ENCODE measurements at places on chromosomes 3 and 15.
A peak's percentile ranks its signal among the peaks of the same experiment; 100 is the strongest.

GRCh38 chr3:79339846-79340245, 428.0 kb downstream of the ROBO1 start:
- no peak for DNase-seq

DNA sequence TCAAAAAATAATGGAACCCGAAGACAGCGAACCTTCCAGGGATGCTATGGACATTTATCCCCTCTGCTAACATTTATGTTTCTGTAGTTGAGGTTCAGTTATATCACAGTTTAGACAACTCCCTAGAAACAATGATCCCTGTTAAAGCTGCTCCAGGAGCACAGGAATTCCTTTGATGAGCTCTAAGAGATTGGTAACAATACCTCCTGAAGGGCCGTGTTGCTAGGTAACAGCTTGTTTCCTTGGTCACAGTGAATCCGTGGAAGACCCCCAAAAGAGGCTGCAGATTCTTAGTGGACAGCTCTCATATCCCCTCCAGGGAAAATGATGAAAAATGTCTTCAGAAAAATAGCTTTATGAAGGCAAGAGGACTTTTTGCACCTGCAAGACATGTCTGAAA, 160.2 kb downstream of the SERPINI1 start:
- DNase-seq, result no peak

DNA sequence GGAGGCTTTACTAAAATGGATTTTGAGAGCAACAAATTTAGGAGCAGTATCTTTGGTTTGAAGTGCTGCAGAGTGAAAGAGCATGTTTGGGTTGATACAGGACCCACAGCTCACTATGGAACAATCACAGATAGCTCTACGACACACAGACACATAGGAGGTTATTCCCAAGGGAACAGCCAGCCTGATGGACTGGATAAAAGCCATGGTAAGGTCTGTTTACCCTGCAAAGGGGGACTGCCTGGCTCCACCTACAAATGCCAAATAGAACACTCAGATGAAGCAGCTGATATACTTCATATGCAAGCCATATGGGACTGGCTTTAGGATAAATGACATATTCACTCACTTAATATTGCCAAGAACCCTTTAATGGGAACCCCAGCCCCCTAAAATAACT, 75.4 kb downstream of the CDC25A start:
- DNase-seq, result no peak

DNA sequence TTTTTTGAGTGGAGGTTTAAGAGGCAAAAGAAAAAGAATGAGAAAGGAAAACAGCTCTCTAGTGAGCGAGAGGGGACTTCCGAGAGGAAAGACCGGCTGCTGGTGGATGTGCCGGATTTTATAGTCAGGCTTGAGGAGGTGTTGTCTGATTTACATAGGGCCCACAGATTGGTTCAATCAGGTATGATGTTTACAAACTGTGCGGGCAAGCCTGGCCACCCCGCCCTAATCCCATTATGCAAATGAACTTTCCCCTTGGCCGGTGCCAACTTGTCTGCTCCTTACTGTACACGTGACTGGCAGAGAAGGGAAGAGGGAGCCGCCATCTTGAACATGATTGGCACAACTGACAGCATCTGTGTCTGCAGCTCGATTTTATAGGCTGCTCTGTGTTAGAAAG, 44.7 kb downstream of the FAM43A start:
- no peak for DNase-seq

GRCh38 chr15:77421370-77421700, 647 bp downstream of the HMG20A start:
- no peak for DNase-seq

DNA sequence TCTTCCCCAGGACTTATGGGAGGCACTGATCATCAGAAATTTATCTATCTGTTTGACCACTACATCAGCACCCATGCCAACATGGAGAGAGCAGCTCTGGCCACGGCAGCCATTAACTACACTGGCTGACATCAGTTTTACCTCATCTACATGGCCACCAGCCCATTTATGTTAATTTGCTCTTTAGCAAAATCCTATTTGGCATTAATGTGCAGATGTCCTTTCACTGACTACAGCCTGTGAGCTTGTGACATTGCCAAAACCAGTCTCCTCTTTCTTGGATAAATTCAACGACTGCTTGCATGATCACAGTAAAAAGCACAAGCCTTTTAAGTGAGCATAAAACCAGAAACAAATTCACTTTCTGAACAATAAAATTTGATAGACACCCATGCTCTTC, 47.5 kb downstream of the NR1I2 start:
- no peak for DNase-seq

DNA sequence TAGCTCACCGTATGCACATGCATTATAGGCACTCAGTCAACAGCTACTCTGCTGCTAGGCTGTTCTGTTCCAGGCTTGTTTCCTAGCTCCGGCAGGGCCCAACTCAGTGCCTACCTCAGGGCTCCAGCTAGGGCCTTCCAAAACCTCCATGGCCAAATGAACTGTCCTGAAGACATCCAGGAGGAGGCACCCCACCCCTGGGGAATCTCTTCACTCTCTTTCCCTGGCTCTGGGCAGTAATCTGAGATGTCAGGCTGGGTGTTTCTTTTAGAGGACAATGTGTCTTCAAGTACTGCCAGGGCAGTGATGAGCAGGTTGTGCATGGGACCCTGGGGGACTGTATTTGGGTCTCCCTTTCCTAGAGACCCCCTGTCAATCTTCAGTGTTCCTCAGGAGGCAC, 38.3 kb upstream of the TPM1 start:
- no peak for DNase-seq

- no peak for DNase-seq
Measured at GRCh38 chr3:134801204-134801958, 6.3 kb downstream of the EPHB1 start.

DNA sequence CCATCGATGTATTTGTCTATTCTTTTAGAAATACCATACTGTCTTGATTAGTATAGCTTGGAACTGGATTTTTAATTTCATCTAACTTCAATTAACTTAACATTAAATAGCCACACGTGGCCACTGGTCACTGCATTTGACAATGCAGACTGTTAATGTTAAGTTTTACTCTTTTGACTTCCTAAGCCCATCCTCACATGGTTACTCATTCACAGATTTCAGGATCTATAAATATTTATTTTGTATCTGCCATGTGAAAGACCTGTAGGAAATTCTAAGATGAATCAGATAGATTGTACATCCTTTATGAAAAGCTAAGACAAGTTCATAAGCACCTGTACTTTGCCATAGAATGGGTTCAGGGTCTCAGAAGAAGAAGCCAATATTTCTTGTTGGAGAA, 8.3 kb upstream of the RORA start:
- DNase-seq, result no peak

DNA sequence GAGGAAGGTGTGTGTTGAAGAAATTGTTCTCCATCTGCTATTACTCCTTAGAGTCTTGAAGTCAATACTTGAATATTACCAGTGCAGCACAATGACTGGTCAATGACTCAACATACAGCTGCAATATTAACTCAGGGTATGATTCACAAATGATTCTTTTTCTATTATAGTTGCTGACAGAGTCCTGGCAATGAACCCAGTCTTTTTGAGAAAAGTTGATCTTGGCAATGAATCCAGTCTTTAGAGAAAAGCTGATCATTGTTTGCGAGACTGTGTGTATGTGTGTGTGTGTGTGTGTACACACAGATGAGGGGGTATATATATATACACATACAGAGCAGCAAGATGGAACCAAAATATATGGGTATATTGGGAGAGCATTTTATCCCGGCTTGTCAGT, 315.1 kb downstream of the ZNF385D start:
- DNase-seq, result no peak

GRCh38 chr3:89252016-89252415, 144.6 kb downstream of the EPHA3 start:
- no peak for DNase-seq

- DNase-seq, result peak; percentile 43
Measured at GRCh38 chr3:155805204-155805801, 775 bp downstream of the C3orf33 start.

GRCh38 chr15:61049028-61049427, 180.1 kb downstream of the RORA start:
- no peak for DNase-seq

DNA sequence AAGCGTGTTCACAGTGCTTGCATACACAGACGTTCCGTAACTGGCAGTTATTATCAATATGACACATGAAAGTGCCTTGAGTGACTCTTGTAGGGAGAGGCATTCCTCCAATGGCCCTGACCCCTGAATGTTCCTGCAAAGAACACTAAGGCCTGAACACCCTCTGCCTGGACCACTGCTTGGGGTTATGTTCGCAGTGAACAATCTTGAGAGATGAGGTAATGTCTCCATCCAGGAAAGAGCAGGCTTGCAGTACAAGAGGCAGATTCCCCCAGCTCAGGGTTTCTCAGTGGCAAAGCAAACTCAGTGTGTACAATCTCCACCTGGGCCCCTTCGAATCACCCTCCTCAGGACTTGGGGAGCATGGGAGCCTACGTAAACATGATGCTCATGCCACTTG, 324.6 kb downstream of the MAGI1 start:
- no peak for DNase-seq

GRCh38 chr3:133445108-133445507, 45.3 kb downstream of the BFSP2 start:
- no peak for DNase-seq

- no peak for DNase-seq
Measured at GRCh38 chr3:184008161-184008560, 9.5 kb downstream of the ABCC5 start.

- peak; percentile 47 for DNase-seq
Measured at GRCh38 chr3:51975852-51976549, 1.1 kb downstream of the ABHD14A start.

- DNase-seq, result no peak
Measured at GRCh38 chr3:197343656-197344408, 45.4 kb upstream of the DLG1 start.

GRCh38 chr3:29561651-29562149, 280.8 kb downstream of the RBMS3 start:
- DNase-seq, result no peak

- no peak for DNase-seq
Measured at GRCh38 chr15:96346409-96346970, 16.0 kb downstream of the NR2F2 start.

- DNase-seq, result peak; percentile 13
Measured at GRCh38 chr15:60362321-60363086, 35.3 kb downstream of the ANXA2 start.

- DNase-seq, result no peak
Measured at GRCh38 chr3:108131475-108132134, 40.8 kb upstream of the CD47 start.

GRCh38 chr3:65619451-65619881, 419.3 kb downstream of the MAGI1 start:
- DNase-seq, result no peak

- no peak for DNase-seq
Measured at GRCh38 chr3:118675305-118675704, 359.3 kb downstream of the IGSF11 start.

GRCh38 chr3:60114191-60114590, 1064.4 kb upstream of the CFAP20DC start:
- no peak for DNase-seq

DNA sequence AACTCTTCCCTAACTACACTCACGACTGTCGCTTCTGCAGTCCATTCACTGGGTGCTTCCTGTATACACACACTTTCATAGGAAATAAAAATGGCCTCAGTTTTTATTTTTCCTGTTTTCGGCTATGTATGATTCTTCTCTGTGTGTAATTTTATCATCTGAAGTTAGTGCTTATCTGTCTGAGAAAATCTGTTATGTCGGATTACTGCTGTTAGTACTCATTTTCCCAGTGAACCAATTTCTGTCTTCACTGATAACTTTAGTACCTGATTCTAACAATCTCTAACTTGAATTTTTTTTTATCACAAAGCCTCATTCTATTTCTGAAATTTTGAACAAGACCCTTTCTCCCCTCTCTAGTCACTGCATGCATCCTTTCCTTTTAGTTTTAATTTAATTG, 20.9 kb downstream of the RAB5A start:
- no peak for DNase-seq

GRCh38 chr3:180626844-180627243, 24.9 kb downstream of the TTC14 start:
- DNase-seq, result no peak

DNA sequence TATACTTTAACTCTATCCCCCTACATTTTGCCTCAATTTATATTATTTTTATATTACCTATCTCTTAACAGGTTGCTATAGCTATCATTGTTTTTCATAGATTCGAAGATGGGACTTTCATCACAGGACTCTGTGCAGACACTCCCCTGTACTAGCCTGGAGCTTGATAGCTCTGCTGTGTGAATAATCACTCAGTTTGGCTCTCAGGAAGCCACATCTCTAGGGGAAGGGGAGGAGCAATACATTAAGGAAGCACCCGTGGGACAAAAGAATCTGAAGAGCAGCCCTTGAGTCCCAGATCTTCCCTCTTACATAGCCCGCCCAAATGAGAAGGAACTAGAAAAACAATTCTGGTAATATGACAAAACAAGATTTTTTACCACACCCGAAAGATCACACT, 114.3 kb upstream of the FXR1 start:
- DNase-seq, result no peak

DNA sequence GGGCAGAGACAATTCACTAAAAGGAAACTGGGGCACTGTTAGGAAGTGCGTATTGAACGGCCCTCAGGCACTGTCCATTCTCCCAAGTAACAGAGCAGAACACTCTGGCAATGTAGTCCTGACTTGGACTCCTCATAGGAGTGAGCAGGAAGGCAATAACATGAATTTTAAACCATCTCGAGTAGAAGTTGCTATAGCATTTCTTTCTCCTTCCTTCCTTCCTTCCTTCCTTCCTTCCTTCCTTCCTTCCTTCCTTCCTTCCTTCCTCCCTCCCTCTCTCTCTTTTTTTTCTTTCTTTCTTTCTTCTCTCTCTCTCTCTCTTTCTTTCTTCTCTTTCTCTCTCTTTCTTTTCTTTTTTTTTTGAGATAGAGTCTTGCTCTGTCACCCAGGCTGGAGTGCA, 46.4 kb upstream of the TRA2B start:
- DNase-seq, result no peak

DNA sequence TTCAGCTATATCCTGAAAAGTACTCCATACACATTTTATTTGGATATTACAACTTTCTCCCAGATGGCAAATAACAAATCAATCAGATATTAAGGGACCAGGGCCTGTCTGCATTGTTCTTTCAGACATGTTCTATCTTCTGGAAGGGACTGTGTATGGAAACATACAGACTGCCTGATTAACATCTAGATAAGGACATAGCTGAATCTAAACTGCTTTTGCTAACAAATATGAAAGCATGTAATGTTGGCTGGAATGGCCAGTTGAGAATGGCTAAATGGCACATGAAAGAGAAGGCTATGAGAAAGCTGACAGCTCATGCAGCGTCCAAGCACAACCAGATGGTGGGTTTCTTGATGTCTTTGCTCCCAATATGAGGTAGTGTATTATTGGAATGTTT, 149.4 kb downstream of the CFAP20DC start:
- DNase-seq, result no peak

- no peak for DNase-seq
Measured at GRCh38 chr15:100926971-100927756, 8.0 kb downstream of the LRRK1 start.
